A549 (cell line): ENCODE measurements at places on chromosomes 5 and 9. TPM values are rescaled to one million over a fixed set of nuclear protein-coding genes. Genes with fewer than 3 reads are reported as not detected.

Gene FOXD1
- 7.1 to 9.5 TPM (median 8.2 TPM) in 3 replicates for polyA plus RNA-seq

Gene OR13C9
- not detected in 3 replicates for polyA plus RNA-seq

Gene BARHL1
- not detected in 3 replicates for polyA plus RNA-seq

Gene TLR4
- polyA plus RNA-seq: 0.04 to 0.08 TPM (median 0.05 TPM) in 3 replicates

Gene WWC1
- 88.5 to 113 TPM (median 92.2 TPM) in 3 replicates for polyA plus RNA-seq

Gene SLC36A3
- polyA plus RNA-seq: not detected in 3 replicates

Gene ANGPTL2
- polyA plus RNA-seq: not detected in 3 replicates

Gene ZNF366
- polyA plus RNA-seq: not detected in 3 replicates

Gene OLFML2A
- polyA plus RNA-seq: 11.3 to 16.2 TPM (median 14.5 TPM) in 3 replicates

Gene GAS1
- polyA plus RNA-seq: 0.03 TPM in 1 of 3 replicates, not detected in the others

Gene NR6A1
- 1.7 to 1.8 TPM (median 1.7 TPM) in 3 replicates for polyA plus RNA-seq

Gene ZDHHC11
- polyA plus RNA-seq: 12.9 to 16.0 TPM (median 13.7 TPM) in 3 replicates

Gene ANKRD18B
- 4.2 to 5.6 TPM (median 4.6 TPM) in 3 replicates for polyA plus RNA-seq

Gene ESM1
- polyA plus RNA-seq: not detected in 3 replicates

Gene SPATA31D1
- polyA plus RNA-seq: not detected in 3 replicates

Gene OLFM1
- 8.0 to 11.4 TPM (median 10.5 TPM) in 3 replicates for polyA plus RNA-seq

Gene NOXA1
- 1.1 to 1.9 TPM (median 1.5 TPM) in 3 replicates for polyA plus RNA-seq

Gene UGT3A1
- not detected in 3 replicates for polyA plus RNA-seq

Gene ORM2
- not detected in 3 replicates for polyA plus RNA-seq

Gene FAM81B
- not detected in 3 replicates for polyA plus RNA-seq

Gene ARRDC1
- polyA plus RNA-seq: 20.6 to 22.5 TPM (median 22.0 TPM) in 3 replicates

Gene PALM2AKAP2
- 0.04 to 0.22 TPM (median 0.06 TPM) in 3 replicates for polyA plus RNA-seq

Gene TEX10
- polyA plus RNA-seq: 22.1 to 25.1 TPM (median 24.1 TPM) in 3 replicates

Gene SHC3
- 0.37 to 0.88 TPM (median 0.54 TPM) in 3 replicates for polyA plus RNA-seq

Gene SNX2
- 60.6 to 63.0 TPM (median 62.2 TPM) in 3 replicates for polyA plus RNA-seq

Gene LPAR1
- 14.9 to 15.8 TPM (median 15.8 TPM) in 3 replicates for polyA plus RNA-seq
